Stimulated activated CD8-positive, alpha-beta memory T cell treated with anti-CD3 and anti-CD28 coated beads, Interleukin-15, amount 100 ng/mL, for 4 hours (primary cell): ENCODE measurements at places on chromosomes 3 and 15.

GRCh38 chr3:78569804-78570203, 1198.0 kb downstream of the ROBO1 start:
- no peak for DNase-seq

DNA sequence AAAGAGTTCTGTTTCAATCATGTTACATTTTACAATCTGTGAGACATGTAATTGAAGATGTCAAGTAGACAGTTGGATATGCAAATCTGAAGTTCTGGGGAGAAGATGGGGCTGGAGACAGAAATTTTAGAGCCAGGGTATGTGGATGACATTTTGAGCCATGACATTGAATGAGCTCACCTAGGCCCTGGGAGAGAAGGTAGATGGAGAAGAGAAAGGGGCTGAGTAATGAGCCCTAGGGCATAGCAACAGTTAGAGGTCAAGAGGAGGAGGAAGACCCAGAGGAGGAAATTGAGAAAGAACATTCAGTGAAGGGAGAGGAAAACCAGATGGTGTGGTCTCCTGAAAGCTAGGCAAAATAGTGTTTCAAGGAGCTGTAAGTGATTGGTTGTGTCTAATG, 15.3 kb downstream of the TMEM266 start:
- DNase-seq = no peak

DNA sequence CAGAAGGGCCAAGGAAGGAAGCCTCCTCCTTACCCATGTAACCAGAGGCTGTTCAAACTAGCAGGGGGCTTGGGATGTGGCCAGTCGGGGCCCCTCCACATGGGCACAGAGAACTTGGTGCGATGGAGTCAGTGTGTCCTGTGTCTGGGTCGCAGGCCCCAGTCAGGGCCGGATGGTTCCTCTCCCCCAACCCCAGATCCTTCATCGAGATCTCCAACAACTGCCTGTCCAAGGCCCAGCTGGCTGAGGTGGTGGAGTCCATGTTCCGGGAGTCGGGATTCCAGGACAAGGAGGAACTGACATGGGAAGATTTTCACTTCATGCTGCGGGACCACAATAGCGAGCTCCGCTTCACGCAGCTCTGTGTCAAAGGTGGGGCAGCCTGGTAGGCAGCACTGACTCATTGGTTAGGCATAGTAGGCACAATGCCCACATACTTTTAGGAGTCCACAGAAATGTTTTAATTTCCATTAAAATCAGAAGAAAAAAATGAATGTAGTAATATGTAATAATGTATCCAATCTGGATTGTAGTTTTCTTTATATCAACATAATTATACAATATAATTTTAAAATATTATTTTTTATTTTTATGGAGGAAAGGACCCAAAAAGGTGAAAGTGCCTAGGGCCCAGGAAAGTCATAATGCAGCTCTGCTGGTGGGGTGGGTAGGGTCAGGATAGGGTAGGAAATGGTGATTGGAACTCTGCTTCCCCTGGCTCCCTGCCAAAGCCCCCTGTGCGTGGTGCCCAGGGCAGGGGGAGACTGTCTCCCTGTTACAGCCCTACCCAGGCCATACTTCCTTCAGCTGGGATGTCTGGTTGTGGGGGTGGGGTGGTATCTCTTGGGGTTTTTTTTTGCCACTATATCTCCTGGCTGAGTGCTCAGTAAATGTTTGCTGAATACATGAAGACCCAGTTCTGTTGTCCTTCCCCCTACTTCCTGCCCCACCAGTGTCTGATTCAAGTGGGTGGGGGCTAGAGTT, 18.6 kb downstream of the DUOX1 start:
- DNase-seq = no peak

- no peak for DNase-seq
Observed at GRCh38 chr3:120214176-120214575, 70.8 kb downstream of the GPR156 start.

DNA sequence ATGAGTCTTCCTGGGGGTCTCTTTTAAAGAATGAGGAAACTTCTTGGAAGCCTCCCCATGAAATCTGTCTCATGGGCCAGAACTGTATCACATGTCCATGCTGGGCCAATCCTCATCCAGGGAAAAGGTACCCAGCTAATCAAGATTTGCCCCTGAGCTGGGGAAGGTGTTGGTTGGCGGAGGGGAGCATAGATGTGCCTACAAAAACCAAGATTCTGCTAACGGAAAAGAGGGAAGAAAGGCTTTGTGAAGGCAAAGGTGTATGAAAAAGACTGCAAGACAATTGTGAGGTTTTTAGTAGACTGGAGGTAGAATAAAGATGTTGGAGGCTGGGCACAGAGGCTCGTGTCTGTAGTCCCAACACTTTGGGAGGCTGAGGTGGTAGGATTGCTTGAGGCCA, 18.5 kb upstream of the BLM start:
- no peak for DNase-seq
